ENCODE measurements at places on chromosomes 6 and 20. TPM values are rescaled to one million over a fixed set of nuclear protein-coding genes. Genes with fewer than 3 reads are reported as not detected.

GRCh38 chr6:139990856-139991465, 616.5 kb upstream of the CITED2 start:
- DNase-seq, result peak; percentile 62

- peak; percentile 90 for DNase-seq
Observed at GRCh38 chr6:52417675-52418111, 2.4 kb upstream of the EFHC1 start.

GRCh38 chr6:48036316-48036715, 74.7 kb downstream of the PTCHD4 start:
- DNase-seq, result peak; percentile 57

The SNAI1 gene
- total RNA-seq, result 0.72 TPM

The KHDC1L gene
- not detected for total RNA-seq

Data from myocyte (in vitro differentiated cells).